ENCODE measurements at places on chromosomes 2 and 18.
A peak's percentile ranks its signal among the peaks of the same experiment; 100 is the strongest.

DNA sequence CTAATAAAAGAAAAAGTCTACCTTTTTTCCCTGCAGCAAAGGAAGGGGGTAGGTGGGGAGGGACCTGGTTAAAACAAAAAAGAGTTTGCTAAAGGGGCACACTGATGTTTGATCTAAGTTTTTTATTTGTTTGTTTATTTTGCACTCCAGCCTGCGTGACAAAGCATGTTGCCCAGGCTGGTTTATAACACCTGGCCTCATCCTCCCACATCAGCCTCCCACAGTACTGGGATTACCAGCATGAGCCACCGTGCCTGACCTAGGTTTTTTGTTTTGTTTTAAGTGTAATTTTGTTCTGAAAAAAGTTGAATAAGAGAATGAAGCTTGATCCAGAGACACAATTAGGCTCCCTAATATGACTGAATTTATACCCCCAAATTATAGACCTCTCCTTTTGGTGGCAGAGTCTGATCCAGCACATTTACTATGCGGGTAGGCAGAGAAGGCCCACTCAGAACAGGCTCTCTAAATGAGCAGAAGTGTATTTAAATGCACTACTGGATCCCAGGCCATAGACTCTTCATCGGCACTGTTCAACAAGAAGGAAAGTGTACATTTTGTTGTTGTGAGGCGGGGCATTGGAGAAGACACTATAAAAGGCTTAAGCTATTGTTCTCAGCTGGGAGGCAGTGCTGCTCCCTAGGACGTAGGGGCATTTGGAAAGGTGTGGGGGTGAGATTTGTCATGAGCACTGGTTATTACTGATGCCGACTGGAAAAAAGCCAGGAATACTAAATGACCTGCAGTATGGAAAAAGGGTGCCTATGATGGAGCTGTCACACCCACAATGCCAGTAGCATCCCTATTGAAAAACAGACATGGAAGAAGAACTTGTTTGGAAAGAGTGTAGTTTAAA lies 32.4 kb downstream of the MRPS9 start:
- no peak for DNase-seq

GRCh38 chr18:77896586-77897252 lies 647.1 kb downstream of the GALR1 start:
- no peak for DNase-seq

DNA sequence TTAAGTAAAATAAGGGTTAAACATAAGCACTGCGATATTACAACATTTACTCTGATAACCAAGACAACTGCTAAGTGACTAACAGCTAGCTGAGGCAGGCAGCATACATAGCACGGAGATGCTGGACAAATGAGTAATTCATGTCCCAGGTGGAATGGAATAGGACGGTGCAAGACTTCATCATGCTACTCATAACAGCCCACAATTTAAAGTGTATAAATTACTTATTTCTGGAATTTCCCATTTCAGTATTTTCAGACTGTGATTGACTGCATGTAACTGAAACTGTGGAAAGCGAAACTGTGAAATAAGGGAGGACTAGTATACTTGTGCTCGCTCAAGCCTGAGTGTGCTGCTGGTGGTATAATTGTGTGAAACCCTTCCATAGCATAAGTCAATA lies 12.9 kb downstream of the IER3IP1 start:
- peak; percentile 77 for DNase-seq

- DNase-seq: no peak
These were observed 56.1 kb upstream of the CHRNA1 start for GRCh38 chr2:174820361-174820760.

DNA sequence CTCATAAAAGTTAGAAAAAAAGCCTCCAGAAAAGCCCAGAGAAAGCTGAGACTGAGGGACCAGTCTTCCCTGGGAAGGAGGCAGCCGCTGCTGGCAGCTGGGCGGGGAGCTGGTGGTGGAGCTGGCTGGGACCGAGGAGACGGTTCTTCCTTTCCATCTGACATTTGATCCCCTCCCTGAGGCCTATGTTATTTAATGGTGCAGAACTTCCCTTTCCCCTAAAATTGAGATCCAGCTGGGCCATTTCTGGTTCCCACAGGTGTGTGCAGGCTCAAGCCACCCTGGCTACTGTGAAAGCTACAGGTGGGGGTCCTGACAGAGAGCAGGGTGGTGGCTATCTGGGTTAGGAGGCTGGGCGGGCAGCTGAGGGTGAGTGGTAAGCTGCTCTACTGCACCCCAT lies 81.5 kb upstream of the FZD7 start:
- no peak for DNase-seq

DNA sequence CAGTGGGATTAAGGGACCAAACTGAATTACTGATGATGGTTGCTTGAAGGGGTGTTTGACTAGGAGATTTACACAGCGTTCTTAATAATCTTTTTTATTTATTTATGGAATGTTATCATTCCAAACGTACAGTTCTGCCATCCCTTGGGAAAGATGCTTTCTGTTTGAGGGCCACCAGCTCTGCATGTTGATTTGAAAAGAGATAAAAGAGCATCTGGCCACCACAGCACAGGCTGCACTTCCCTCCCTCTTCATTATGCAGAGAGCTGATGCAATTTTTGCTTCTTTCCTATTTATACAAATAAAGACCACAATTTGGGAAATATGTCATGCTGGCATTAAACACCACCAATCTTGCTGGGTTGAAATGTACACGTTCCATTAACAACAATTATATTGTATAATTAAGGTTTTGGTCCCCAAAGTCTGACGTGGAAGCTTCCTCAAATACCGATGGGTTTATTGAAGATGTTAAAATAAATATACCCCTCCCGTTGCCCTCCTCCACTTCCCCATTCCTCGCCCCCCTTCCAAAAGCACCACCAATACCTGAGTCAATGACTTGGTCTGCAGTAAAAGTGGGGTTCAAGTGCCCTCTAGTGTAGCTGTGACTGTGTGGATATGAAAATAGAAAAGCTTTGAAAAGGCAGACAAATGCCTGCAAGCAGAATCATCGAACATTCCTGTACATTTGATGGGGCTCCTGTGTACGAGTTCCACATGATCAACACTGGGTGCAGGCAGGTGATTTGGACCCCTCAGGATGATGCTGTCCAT lies 211.9 kb downstream of the HRH4 start:
- DNase-seq: no peak

GRCh38 chr2:68044099-68044498 lies 18.7 kb downstream of the C1D start:
- peak; percentile 28 for DNase-seq

DNA sequence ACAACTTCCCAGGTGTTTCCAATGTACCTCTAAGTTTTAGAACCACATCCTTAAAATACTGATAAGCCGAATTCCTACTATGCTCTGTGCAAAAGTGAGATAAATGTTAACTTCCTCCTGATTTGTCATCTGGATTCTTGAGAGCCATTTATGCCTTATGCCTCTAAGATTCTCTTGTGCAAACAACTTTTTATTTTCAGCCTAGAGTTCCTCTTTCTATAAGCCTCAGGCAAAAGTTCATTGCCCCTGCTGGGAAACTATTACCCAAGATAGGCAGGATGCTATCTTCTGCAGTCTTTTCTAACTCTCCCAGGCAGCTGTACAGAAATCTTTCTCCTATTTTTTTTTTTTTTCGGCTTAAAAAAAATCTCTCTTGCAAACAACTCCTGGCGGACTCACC lies 216.1 kb downstream of the KCNJ3 start:
- no peak for DNase-seq
